ENCODE measurements at places on chromosomes 3 and 15.

GRCh38 chr3:45984331-45985312 is 11.0 kb downstream of the FYCO1 start:
- DNase-seq, result no peak

- DNase-seq, result no peak
Observed at GRCh38 chr3:32285891-32286290, 47.4 kb downstream of the CMTM8 start.

DNA sequence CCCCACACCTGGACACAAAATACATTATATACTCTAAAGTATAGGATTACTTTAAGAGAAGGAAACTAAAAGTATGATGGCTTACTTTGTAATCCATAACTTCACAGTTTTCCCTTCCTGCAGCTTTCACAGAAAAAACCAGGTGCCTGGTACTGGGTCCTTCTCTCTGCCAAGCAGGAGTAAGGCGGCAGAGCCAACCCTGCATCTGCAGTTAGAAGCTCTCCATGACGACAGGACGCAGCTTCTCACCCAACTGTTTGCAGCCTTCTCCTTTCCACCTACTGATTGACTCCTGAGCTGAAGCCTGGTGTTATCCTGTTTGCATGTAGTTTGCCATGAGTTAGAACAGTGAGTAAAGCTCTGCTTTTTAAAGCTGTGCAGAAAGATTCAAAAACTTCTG is 6.7 kb downstream of the MRAS start:
- DNase-seq, result no peak

DNA sequence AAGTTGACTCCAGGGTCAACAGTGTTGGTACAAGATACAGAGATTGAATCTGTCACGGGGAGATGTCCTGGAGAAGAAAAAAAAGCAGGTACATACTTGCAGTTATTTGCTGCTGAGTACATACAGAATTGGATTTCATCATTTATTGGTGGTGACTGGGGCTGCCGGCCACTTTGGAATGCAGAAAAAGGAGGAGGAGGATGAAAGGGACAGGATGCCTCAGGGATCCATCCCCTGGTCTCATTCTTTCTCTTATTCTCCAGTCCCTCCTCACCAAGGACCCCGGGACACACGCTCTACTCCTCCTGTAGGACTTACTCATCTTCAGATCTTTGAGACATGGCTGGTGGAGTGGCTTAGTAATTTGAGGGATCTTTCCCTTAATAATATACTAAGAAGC is 30.0 kb upstream of the MEIS2 start:
- DNase-seq, result no peak

DNA sequence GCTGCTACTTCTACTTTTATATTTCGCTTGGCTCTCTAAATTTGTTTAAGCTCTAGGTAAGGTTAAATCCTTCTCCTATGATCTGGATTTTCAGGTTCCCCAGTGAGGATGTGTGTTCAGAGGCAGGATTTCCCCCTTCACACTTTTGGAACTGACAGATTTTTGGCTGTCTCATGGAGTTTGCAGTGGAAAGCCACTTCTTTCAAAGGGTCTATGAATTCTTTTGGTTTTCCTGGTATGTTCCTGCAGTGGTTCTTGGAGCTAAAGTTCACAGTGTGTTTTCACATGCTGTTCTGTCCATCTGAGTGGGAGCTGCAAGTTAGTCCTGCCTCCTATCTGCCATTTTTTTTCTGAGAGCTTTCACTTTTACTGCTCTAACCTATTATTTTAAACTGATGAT is 21.6 kb upstream of the TIGIT start:
- no peak for DNase-seq

DNA sequence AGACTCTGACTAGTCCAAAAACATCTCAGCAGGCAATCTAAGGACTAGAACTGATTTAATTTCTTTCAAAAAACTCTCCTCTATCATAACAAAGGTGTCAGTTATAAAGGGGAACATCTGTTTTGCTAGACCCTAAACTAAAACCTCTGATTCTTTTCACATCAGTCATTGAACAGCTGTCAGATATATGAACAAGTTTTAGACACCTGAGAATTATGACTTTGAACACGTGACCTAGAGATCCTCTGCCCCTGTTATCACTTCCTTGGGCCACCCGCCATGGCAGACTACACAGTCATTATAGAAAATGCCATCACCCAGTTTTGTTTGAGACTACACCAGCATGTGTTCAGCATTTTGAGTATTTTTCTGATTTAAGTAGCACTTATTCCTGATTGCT is 282.3 kb upstream of the TBL1XR1 start:
- DNase-seq, result no peak

DNA sequence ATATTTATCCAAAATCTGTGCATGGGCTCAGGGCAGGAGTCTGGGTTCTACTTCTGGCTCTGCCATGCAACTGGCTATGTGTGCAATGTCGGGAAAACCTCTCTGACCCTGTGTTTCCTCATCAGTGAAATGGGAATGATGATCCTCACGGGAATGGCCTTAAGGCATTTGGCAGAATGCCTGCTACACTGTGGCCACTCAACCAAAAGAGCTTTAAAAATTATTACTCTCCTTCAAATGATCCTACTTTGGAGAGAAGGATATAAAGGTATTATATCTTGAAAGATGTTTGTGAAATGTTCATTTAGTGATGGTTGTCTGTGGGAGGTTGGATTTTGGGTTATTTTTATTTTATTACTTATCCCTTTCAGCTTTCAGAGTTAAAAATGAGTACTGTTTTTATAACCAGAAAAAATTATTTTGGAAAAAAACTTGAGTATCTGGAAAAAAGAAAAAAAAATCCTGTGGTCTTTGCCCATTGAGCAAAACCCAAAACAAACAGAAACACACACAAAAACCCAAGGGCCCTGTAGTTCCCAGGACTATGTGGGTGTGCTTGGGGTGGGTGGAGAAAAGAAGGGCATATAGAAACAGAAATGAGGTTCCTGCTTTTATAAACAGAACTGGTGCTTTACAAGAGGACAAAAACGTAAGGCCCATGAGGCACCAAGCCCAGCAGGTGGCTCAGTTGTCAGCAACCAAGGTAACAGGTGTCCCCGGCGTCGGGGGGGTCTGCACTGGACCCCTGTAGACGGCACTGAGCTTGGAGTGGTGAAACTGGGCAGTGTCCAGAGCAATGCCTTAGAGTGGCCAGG is 22.0 kb downstream of the RGMA start:
- DNase-seq, result no peak

GRCh38 chr15:67224889-67225288 is 29.6 kb downstream of the AAGAB start:
- no peak for DNase-seq

Measured in CD4-positive, alpha-beta T cell treated with Interferon gamma for 1 hour (primary cell).